ENCODE measurements at places on chromosomes 5 and 9.
A peak's percentile ranks its signal among the peaks of the same experiment; 100 is the strongest.

- DNase-seq, result no peak
These were observed 350.8 kb downstream of the NFIB start for GRCh38 chr9:13963005-13963653.

DNA sequence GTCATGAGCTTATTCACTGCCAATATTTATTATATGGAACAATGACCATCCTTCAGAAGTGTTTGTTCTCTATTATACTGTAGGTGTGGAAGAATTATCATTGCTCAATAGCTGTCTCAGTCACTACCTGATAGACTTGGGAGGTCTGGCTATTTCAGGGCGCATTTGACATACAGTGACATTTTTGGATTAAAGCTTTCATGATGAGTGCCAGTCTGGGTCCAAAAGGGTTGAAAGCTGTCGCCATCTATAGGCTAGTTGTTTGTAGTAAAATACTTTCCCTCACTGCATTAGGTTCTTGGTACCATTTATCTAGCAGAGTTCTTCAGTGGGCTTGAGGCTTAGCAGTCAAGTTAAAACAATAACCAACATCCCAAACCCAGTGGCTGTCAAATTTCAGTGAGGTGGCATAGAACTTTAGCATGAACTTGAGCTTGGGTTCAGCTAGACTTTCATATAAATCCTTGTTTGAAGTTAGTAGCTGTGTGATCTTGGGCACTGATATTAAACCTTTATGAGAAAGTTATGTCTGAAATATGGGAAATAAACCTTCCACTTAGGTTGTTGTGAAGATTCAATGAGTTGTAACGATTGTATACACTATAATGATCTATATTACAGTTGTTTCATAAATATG, 110.5 kb upstream of the CDKN2B start:
- DNase-seq, result no peak

DNA sequence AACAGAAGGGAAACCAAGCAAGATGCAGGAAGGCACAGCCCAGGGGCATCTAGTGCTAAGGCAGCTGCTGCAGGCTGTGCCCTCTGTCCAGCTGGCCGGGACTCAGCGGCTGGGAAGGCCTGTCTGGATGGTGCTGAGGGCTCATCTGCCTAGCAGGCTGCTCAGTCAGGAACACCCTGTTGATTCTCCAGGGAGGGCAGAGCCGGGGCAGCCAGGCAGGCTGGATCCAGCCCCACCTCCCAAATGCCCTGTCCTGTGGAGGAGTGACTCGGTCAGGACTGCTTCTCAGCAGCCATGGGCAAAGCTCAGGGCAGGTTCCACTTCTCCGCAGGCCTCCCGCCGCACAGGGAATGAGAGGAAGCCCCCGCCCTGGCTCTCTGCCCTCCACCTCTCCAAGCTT, 7.8 kb upstream of the LCN9 start:
- no peak for DNase-seq

DNA sequence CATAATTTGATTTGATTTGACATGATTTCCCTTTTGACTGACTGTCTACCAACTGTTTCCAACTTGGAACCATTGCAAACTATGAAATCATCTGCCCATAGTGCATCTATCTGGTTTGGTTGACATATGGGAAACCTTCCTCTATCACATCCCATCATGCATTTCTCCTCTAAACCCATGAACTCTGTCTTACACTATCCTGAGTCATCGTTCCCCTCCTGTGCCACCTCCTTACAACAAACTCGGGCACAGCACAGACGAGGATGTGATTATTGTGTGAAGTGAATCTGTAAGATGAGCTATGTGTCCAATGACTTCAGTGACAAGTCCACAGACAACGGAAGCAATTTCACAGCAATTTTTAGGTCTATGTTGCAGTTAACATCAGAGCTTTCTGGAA, 126.1 kb downstream of the NPR3 start:
- DNase-seq, result no peak

DNA sequence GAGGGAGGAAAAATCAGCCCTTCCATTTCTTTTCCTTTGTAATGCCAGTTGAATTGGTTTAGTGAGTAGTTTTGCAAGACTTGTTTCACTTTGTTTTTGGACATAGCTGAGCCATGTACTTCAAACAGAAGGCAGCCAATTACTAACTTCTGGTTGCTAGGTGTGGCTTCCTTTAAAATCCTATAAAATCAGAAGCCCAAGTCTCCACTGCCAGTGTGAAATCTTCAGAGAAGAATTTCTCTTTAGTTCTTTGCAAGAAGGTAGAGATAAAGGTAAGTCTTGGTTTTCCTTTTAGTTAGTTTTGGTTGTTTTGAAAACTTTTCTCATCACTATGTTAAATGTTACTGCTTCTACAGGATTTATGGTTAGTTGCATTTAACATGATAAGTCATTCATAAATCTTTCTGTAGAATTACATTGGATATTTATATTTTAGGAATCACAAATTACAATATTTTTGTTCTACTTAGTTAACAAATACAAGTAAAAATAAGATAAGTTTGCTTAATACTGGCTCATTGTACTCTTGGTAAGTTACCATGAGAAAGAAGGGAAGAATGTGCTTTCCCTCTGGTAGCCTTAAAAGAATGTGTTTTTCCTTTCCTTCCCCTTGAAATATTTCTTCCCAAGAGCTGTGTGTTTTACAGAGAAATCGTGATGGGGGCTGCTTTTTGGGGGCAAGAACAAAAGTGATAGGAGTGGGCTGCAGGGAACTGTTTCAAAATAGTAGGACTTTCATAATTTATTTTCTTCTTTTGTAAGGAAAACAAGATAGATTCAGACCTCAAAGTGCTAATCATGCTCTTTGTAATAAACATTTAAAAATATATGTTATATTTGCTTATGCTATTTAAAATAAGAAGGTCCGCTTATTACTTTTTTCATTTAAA, at the start of gene ANXA1:
Gene ANXA1, plus strand, starts transcription at position 213 of the 890 bp plus-strand sequence. CDS start 6,671 bp downstream, outside the sequence.
- no peak for DNase-seq

DNA sequence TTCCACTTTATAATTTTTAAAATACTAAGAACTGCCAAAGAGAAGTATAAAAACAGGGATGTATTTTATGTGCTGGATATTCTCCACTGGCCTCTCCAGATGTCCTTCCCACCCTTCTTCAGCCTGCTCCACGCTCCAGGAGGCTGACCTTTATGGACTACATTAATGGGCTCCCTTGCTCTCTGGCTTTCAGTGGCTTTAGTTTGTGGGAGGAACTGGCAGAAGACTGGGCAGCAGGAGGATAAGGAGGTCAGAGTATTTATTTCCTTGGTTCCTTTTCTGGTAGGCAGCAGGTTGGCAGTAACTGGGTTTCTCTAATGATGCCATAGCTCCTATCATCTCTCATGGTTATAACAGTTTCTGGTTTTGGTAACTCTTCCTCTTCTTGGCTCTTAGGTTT, 133.9 kb downstream of the PAM start:
- DNase-seq, result no peak

DNA sequence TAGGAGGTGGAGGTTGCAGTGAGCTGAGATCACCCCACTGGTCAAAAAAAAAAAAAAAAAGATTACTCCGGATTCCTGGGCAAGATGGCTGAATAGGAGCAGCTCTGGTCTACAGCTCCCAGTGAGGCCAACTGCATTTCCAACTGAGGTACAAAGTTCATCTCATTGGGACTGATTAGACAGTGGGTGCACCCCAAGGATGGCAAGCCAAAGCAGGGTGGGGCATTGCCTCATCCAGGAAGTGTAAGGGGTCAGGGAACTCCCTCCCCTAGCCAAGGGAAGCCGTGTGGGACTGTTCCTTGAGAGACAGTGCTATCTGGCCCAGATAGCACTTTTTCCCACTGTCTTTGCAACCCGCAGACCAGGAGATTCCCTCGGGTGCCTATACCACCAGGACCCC, 70.7 kb downstream of the CARTPT start:
- no peak for DNase-seq

DNA sequence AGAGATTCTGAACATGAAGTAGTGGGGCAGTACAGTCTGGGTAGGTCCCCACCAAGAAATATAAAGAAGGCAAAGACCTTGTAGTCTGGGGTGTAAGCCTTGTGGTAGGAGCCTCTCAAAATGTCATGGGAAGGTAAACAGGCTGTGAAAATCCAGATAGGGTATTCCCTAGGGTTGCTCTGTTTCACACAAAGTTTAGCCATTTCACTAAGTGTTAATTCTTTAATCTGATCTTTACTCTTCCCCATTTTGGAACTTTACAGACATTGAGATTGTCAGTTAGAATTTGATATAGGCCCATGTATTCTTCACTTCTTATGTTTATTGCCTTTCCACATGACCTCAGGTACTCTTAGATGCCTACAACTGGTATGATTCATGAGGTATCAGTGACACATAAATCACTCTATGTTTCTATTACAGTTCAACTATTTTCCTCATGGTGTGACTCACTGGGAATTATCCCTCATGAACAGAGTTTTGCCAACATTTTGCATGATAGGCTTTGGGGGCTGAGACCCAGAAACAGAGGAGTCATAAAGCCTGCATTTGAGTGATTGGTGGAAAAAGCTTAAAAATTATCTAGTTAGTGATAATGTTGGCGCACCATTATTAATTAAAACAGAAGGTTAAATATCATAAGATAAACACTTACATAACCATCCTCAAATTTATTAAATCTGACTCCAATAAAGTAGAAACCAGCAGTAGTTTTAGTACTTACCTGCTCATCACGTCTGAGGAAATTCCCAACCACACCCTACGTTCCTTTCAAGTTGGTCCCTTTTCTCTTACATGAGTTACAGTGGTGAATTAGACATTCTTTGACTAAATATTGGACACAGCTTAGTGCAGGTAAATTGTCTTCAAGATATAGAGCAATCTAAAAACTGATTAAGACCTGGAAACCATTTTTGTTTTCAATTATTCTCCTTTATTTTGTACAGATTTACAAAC, 399.8 kb upstream of the MEF2C start:
- no peak for DNase-seq

DNA sequence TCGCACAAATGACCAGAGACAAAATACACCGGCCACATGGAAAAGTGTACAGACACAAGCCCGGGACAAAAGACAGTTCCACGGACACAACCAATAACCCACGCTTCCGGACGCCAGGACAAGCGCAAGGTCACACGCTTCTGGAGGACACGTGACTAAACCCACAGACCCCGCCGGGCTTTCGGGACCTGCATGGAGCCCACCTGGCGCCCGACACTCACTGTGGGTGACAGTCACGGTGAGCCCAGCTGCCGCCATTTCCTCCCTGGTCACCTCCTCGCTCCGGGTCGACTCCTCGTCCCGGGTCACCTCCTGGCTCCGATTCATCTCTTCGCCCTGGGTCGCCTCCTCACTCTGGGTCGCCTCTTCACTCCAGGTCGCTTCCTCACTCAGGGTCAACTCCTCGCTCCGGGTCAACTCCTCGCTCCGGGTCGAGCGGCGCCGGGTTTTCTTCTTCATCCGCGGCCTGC, 470 bp downstream of the BAG1 start:
- peak; percentile 57 for DNase-seq

GRCh38 chr5:115336201-115336720, 39.8 kb upstream of the CCDC112 start:
- DNase-seq, result no peak

GRCh38 chr5:5969942-5970483, 408.3 kb downstream of the MED10 start:
- DNase-seq, result no peak

DNA sequence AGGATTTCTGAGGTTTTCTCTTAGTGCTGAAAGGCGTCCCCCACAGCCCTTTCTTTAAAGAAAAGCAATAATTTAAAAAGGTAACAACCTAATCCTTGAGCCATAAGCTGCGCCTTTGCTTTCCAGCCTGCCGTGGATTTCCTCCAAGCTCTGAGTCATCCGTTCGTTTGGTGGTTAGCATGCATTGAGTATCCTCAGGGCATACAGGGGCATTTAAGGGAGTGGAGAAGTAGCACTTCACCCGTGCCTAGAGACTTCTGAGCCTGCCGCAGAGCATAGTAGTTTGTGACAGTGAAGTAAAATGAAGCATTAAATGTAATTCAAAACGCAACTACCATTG, 892 bp upstream of the TNC start:
- no peak for DNase-seq

DNA sequence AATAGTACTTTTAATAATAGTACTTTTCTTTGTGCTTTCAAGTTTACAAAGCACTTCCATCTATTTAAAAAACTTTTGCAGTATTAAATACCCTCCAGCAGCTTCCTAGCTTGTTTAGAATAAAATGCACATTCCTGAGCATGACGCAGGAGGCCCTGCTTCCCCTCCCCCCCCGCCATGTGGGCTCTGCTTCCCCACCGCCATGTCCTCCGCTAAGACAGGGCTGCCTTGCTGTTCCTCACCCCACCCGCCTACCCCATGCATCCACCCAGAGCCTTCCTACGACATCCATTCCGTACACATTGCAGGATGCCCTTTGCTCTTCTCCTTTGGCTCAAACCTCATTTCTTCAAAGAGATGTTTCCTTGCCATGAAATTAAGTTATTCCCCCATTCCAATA, 205.9 kb upstream of the MSX2 start:
- DNase-seq, result no peak

DNA sequence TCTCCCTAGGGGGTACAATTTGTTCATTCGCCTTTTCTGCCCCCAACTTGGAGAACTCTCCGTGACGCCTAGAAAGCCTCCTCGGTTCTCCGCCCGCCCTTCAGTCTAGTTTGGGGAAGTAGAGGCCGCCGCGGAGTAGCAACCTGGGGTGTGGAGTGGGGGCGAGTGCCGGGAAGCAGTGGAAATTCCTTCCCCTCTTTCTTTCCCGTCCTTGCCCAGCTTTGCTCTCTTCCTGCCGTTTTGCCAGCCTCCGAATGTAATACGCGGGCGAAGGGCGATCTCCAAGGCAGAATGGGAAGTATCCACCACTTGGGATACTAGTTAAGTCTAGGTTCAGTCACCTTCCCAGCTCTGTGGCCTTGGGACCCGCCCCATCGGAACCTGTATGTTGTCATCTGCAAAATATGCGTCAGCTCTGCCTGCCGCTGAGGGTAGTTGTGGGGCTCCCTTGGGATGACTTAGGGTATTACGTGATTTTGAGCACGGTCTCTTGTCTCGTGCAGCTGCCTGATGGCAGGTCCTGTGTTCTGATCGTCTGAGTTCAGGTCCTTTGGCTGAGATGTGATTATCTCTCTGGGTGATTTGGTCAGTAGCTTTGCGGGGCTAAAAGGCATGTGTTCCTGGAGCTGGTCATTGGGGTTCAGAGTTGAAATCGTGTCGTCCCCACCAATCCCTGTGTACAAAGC, 724 bp downstream of the PAM start:
- DNase-seq, result peak; percentile 82

DNA sequence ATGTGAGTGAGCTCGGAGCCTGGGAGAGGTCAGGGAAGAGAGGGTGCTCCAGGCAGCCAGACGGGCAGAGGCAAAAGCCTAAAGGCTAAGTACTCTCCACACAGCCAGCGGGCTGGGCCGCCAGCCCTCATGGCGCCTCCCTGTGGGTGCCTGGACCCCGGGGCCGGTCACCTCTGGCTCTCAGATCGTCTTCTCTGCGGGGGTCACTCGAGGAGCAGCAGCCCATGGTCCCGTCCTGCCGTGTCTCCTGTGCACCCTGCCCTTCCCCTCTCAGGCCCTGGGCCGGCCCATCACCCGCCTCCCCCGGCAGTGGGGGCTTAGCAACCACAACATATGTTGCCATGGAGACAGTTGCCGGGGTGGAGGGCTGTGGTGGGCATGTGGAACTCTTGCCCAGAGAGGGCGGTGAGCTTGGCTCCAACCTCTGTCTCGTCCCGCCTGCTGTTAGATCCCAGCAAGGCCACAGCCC, 4.2 kb downstream of the AK1 start:
- no peak for DNase-seq

GRCh38 chr5:142319105-142319504, 5.7 kb downstream of the SPRY4 start:
- no peak for DNase-seq
